ENCODE measurements at places on chromosomes 12 and 14.

DNA sequence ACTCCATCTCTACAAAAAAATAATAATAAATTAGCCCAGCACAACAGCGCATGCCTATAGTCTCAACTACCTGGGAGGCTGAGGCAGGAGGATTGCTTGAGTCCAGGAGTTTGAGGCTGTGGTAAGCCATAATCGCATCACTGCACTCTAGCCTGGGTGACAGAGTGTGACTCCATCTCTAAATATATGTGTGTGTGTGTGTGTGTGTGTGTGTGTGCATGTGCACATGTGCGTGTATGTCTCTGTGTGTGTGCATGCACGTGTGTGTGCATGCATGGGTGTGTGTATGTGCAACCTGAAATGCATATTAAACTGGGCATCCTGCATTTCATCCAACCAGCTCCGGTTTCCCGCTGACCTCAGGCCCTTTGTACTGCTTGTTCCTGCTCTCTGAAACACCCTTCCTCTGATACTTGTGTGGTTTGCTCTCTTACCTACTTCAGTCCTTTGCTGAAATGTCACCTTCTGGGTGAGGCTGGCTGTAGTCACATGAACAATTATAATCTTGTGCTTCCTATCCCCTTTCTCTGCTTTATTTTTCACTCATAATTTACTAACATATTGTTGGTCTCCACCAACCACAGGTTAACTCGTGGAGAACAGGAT lies 46.9 kb downstream of the PHLDA1 start:
- DNase-seq: no peak

DNA sequence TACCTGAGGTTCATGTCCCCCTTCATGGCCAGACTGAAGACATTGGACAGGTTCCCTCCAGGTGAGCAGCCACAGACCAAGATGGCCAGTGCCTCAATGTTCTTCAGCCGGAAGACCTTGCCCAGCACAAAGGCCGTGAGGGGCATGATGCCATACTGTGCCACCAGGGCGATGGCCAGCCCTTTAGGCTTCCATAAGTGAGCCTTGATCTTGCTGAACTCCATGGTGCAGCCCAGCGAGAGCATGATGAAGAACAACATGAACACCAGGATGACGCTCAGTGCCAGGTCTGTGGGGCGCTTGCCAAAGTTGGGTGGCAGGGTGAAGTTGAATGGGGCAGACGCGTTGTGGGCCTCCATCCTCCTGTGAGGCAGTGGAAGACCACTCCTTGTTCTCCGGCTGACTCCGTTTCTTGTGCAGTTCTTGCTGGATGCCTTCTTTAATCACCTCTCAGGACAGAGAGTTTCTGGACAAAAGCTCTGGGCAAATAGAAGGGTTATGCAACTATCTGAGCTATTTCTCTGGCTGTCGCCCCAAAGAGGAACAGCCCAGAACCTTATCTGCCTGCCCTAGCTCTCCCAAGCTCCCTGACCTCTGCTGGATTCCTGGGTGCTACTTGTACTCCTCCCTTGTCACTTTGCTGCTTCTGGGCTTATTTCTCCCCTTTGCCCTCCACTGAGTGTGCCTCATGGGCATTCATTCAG lies at the start of gene SLC10A1:
Gene SLC10A1, minus strand, starts transcription at position 445 of the 704 bp plus-strand sequence. Its CDS starts 86 bp downstream, at position 359.
- DNase-seq: no peak

- DNase-seq: no peak
Observed at GRCh38 chr12:54266852-54267251, 13.1 kb downstream of the CBX5 start.

DNA sequence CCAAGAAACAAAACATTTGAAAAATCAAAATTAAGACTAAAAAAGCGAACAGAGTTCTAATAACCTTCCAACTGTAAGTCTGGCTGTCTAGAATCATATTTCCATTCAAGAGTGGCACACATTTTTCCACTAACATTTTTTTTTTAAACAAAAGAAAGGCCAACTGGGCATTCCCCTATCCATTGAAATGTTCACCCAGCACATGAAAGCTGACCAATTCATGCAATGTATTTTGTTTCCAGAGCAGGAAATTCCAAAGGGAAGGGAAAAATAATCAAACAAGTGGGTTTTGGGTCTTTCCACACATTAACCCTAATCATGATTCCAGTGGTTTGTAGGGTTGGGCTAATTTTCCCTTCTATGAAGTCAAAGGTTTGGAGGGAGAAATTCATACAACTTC lies 206.5 kb downstream of the CALM1 start:
- no peak for DNase-seq

- no peak for DNase-seq
Observed at GRCh38 chr12:131597333-131597732, 113.6 kb upstream of the SFSWAP start.

DNA sequence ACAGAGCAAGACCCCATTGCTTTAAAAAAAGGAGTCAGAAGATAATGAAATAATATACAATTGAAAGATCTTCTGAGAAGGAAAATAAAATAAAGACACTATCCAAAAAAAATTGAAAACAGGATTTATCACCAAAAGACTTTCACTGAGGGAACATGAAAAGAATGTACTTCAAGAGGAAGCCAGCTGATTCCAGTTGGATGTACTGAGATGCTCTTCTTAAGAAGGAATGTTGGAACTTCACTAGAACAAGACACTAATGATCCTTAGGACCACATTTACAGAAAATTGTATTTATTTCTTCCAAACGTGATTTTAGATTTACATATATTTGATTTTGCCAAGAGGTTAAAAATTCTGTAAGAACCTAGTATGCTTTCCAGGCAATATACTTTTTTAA lies 65.6 kb upstream of the CNOT2 start:
- no peak for DNase-seq

DNA sequence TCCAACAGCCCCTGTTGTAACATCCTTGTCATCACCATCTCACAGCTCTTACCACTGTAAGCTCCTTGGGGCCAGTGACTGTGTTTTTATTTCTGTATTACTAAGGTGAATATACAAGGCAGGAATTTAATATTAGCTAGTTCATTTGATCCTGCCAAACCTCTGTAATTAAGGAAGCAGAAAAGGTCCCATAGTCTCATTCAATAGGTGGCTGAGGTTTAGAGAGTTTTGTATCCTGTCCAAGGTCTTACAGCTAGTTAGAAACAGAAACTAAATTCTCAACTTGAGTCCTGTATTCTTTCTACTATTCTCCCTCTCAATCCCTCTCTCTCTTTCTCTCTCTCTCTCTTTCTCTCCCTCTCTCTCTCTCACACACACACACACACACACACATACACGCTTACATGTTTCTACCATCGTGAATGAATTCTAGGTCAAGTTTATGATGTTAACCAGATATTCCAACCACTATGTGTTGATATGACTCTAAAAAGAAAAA lies 543 bp upstream of the GLIPR1 start:
- no peak for DNase-seq

GRCh38 chr12:85794531-85794930 lies 41.7 kb downstream of the RASSF9 start:
- no peak for DNase-seq

GRCh38 chr14:31275731-31276130 lies 68.1 kb upstream of the HECTD1 start:
- no peak for DNase-seq

- DNase-seq: no peak
Observed at GRCh38 chr14:24032727-24033418, 18.9 kb upstream of the CARMIL3 start.

DNA sequence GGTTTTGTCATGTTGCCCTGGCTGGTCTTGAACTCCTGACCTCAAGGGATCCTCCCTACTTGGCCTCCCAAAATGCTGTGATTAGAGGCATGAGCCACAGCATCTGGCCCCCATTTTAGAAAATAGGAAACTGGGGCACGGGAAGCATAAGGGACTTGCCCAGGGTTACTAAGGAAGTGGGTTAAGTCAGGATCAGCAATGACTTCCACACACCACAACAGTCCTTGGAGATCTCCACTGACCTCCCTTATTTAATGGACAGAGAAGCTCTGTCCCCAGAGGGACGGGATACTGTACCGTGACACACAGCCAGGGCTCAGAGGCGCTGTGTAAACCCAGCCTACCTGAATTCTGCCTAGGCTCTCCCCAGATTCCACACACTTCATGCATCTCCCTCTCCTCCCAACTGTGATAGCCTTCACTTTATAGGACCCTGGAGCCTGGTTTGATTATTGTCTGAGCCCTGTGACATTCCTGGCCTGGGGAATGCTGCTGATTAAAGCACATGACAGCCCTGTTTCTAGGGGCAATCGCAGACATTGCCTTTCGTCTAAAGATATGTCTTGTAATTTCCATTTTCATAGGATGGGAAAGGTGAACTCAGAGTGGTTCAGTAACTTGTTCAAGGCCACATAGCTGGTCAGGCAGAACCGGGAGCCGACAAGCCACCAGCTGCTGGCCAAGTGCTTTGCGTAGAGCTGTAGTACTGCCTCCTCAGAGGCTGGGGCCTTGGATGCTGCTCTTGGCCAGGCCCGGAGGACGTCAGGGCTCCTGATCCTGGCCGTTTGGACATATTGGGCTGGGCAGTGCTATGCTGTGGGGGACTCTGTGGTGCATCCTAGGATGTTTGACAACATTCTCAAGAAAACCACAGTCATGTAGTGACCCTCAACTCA lies 20.8 kb downstream of the SERPINA1 start:
- no peak for DNase-seq

DNA sequence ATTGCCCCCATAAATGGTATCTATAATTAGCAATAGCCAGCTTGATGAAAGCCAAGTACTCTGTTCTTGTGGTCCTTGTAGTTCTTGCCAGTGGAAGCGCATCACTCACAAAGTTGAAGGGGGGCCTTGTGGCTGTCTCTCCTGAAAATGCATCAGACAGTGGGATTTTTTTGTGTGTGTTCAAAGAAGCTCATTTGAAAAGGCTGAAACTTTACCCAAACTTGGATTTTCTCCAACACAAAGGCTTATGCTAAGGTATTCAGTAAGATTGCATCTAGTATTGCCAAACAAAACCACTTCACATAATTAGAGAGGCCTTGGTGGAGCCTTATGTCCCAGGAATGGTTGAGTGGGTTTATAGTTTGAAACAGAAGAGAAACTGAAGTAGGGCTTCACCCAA lies 216.7 kb upstream of the TMTC1 start:
- DNase-seq: no peak

GRCh38 chr12:4807813-4808212 lies 87.6 kb downstream of the GALNT8 start:
- DNase-seq: no peak

GRCh38 chr12:6463858-6464257 lies 6.6 kb downstream of the VAMP1 start:
- no peak for DNase-seq

DNA sequence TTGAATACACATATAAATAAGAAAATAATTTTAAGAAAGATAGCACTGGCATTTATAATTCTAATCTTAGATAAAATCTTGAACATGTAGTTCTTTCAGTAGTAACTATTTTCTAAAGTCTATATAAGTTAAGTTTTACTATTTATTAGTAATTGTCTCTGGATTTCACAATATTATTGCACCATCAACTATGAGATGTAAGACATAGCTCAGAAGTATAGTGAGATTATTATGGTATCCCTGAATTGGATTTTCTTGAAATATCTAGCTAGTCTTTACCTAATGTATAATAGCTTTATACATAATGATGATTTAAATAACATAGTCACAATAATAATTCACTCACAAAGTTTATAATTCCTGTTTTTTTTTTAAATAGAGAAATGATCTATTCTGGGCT lies 6.7 kb downstream of the CLEC12A start:
- DNase-seq: no peak

DNA sequence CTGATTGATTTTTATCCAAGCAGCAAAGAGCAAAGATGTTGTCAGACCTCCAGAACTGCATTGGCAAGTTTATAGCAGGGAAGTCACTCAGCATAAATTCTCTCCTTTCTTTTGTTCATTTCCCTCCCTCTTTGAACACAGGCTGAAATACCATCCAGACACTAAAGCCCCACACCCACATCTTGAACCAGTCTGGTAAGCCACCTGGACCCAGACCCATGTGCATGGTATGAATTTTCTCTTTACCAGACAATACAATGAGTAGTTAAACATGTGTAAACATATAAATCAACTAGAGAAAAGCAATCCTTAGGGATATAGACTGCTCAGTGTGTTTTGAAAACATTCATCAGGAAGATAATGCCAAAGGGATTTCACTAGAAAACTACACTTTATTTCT lies 488.3 kb upstream of the FLRT2 start:
- DNase-seq: no peak

GRCh38 chr14:66231820-66232219 lies 254.4 kb upstream of the CCDC196 start:
- DNase-seq: no peak

Data from activated naive CD8-positive, alpha-beta T cell treated with anti-CD3 and anti-CD28 coated beads for 36 hours (primary cell).